ENCODE measurements at places on chromosomes 2 and 18.

DNA sequence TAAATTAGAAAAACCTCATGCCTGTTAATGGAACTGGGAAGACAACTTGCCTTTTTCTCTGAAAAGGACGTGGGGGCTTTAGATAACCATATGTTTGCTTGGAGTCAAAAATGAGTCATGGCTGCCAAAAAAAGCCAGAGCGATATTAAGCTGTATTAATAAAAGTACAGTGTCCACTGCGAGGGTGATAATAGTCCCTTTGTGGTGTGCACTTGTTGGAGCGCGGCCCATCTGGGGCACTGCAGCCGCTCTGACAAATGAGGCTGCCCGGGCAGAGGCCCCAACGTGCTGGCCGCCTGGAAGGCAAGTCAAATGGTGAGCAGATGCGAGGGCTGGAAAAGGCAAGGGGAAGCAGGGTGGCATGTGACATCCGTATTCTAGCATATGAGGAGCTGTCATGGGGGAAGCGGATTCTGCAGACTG, 103.3 kb upstream of the NCK2 start:
- no peak for DNase-seq

DNA sequence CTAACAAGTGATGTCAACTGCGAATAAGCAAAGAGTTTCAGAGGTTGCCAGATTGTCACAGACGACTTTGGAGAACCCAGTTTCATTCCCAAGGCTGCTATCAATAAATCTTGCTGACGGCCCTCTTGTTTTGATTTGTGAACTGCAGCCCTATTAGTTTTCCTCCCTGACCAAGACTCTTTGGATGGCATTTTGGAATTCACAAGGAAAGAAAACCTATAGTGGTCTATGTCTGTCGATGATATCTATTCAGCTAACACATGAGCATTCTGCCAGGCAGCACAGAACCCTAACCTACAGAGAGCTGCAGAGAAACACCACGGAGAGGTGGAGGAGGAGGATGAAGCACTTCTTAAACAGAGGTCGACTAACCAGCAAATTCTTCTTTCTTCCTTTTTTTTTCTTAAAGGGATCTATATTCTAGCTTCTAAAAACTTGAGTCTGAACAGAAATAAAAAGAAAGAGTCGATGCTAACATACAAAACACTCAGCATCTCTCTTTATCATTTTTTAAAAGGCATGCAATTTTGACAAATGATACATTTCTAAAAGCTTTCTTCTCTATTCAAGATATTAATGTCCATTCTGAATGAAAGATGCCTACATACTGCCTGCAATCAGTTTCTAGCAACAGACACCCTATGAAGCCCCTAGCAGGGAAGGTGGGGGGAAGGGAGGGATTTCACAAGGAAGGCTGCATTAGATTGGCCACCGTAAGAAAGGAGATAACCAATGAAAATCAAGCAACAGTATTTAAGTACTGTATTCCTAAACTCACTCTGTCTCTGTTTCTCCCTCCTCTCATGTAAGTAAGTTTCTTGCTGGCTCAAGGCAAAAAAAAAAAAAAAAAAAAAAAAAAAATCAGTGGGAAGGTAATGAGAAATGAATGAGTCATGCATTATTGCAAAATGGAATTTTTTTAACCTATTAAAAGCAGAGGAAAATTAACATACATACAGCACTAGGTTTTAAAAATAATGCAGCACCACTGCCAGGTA, 83.0 kb upstream of the CHRNA1 start:
- no peak for DNase-seq

GRCh38 chr2:212797484-212798205, 259.0 kb upstream of the ERBB4 start:
- DNase-seq: no peak

- DNase-seq: no peak
These were observed 186.4 kb downstream of the FAM210A start for GRCh38 chr18:13539843-13540476.

DNA sequence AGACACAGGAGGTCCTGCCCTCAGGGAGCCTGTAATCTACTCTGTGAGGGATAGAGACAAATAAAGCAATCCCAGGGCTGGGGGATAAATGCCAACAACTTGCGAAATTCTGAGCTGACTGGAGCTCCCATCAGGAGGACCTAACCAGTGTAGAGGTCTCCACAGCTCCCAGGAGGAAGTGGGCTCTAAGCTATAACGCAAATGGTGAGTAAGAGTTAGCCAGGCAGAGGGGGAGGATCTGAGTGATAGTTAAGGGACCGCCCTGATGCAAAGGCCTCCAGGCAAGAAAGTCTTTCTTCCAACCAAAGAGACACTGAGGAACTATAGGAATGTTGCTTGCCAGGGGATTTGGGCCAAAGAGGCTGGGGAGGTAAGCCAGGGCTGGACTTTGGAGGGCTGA, 16.0 kb upstream of the ZNF532 start:
- DNase-seq: no peak

- peak; percentile 25 for DNase-seq
These were observed 163.5 kb downstream of the UXS1 start for GRCh38 chr2:106030287-106031268.

DNA sequence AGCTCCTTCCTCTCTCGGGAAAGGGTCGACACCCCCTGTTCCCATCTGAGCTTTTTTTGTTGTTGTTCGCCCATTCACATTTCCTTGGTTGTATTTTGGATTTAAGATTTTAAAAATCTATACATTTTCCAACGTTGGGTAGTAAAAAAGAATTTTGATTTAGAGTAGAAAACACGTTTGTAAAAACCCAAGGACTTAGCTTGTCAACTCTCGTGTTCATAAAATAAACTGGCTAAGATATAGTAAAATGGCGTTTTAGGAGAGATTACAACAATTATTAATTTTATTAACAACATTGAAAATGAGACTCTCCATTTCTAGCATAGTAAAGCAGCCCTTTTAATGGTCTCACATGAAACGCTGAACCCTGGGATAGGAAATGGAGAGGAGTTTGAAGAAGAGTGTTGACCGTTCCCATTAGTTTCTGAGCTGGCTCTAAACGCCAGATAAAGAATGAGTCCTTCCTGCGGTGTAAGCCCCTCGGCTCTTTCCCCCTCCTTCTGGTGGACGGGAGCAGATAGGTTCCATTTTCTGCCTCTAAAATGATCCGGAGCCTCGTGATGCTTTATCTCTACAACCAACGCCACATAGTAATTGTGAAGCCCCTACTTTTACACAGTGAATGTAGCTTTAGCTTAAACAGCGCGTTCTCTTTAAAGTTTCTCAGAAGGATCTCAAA, 24.0 kb upstream of the ZNF516 start:
- no peak for DNase-seq

- DNase-seq: no peak
These were observed 20.9 kb upstream of the SMAD4 start for GRCh38 chr18:51009072-51009471.

DNA sequence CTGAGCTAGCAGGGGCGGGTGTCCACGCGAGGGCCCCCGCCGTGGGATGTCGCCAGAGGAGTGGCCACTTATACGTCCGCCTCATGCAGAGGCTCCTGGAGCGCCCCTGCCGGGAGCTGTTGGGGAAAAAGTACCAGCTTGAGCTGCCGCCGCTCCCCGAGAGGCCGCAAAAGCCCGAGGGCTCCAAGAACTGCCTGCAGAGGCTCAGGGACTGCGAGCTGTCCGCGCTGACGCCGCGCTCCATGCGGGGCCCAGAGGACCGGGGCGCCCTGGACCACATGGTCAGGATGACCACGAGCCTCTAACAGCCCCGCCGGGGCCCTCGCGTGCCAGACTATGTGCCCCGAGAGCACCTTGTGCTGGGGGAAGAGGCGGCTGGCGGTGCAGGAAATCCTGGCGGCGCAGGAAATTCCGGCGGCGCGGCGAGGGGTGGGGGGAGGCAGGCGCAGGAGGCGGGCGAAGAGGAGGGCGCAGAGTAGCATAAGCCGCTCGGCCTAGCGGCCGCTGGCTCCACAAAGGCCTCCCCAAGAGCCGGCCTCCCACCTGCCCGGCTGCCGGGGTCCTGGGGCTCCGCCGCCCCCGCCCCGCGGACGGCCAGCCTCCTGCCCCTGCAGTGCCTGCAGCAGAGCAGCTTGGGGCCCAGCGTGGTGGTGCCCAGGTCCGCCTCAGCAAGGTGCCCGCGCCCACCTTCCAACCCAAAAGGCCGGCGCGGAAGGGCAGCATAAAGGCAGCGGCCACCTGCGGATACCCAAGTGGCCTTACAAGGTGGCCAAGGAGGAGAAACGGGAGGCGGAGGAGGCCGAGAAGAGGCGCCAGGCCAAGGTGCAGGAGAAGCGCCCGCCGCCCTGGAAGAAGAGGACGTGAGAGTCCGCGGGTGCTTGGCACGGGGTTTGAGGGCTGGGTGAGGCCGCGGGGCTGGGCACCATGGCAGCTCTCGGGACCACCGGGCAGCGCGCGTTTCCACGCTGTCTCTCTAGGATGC, 42.1 kb upstream of the TRIM43B start:
- DNase-seq: peak; percentile 17

- DNase-seq: no peak
These were observed 29.5 kb downstream of the SCN2A start for GRCh38 chr2:165268754-165269153.

DNA sequence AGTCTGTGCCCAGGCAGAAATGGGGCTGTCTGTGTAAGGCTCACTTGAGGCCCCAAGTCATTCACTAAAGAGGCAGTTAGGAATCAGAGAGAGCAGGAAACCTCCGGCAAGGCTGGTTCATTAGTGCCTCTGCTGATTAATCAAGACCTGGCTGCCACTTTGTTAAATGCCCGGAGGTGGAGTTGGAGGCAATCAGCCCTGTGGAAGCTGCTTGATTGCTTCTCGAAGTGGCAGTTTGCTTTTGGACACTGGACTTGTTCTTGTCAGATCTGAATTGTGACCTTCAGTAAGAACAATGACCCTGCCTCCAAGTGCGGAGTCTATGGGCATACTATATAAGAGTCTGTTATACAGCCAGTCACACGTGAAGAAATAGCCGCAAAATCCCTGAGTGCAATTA, 183.9 kb upstream of the LINC00305 start:
- DNase-seq: no peak

GRCh38 chr2:69231612-69232277, 155.3 kb downstream of the GFPT1 start:
- no peak for DNase-seq

- DNase-seq: no peak
These were observed 1.5 kb downstream of the SFXN5 start for GRCh38 chr2:73069855-73070642.

GRCh38 chr18:22074282-22075070, 94.9 kb upstream of the GATA6 start:
- DNase-seq: no peak

DNA sequence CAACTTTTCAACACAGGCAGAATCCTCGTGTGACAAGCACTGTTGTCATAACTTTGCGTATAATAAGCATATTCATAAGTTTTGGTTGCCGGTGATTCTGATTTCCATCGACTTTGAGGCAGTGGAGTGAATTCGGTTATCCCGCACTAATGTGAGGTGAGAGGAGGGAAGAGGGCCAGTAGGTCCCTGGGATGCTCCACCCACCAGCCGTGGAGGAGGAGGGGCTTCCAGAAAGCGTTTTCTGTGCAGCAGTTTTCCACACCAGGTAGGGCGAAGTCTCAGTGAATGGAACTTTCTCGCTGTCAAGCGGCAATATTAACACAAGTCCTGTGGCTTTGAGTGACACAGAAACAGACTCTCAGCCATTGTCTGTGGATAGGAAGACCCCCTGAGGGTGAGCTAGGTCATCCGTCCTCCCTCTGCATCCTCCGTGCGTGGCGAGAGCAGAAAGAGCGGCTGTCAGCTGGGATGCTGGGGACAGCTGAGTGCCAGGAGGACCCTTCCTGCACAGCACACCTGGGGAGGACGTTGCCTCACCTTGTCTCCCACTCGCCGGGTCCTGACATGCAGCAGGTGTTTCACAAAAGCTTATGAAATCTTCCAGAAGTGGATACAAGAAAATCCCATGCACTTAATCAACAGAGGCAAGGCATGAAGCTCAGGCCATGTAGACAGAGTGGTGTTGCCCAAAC, 67.5 kb downstream of the DCDC2C start:
- no peak for DNase-seq

GRCh38 chr2:173432049-173432754, 77.5 kb downstream of the CDCA7 start:
- DNase-seq: no peak

DNA sequence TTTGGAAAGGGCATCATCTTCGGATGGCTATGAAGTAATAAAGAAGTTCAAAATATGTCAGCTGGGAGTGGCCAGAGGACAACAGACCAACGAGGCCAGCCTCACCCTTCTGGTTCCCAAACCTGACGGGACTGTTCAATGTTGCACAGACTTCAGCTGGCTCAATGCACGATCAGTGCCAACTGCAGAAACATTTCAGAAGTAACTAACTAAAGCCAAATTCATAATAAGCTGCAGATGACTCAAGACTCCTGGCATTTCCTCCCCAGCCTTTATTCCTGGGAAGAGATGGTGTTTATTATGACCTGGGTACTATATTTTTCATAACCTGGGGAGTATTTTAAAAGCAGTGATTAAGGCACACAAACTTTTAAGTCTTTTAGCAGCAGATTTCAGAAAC, 3.8 kb upstream of the ATP6V1C2 start:
- no peak for DNase-seq

- no peak for DNase-seq
These were observed 7.1 kb upstream of the CSRNP3 start for GRCh38 chr2:165462443-165462842.

DNA sequence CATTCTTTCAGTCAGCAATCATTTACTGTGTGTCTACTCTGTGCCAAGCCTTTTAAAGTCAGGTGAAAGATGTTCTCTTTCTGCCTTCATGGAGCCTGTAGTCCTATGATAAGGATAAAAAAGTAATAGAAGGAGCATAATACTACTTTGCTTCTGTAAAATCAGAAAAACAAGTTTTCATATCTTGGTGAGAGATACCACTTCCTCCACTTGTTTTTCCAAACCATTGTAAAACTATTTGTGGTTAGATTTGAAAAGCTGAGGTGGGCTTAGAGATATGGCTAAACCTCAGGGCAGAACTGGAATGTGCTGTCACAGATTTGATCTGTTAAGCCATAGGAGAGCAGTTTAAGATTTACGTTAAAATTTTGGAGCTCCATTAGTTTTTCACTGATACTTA, 104.7 kb upstream of the FAM117B start:
- no peak for DNase-seq

DNA sequence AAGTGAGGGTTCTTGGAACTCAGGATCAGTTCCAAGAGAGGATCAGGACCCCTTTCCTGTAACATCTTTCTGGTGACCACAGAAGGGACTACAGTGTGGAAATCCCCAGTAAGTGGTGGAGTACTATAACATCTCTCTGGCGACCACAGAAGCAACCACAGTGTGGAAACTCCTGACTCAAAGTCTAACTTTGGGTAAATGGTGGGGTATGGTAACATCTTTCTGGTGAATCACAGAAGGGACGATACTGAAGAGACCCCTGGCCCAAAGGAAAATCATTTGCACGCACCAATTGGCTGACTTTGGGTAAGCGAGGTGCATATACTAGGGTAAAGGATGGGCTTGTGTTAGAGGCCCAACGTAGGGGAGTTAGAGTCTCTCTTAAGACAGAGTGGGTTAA, 56.3 kb upstream of the GULP1 start:
- DNase-seq: no peak
